Endothelial cell of umbilical vein (primary cell): ENCODE measurements at places on chromosomes 3 and 15.
A peak's percentile ranks its signal among the peaks of the same experiment; 100 is the strongest.

DNA sequence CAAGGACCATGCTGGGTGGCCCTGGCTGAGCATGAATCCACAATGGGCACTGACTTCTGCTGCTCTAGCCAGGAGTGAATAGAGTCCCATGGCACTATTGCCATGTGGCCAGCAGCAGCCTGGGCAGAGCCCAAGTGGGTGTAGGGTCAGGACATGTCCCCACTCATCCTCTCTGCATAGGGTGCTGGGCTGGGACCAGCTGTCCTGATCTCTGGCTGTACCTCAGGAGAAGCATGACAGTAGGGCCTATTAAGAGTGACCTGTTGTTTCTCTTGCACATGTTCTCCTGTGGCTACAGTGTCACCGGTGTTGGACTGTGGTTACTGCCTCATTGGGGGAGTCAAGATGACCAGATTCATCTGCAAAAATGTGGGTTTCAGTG, 46.9 kb downstream of the DLEC1 start:
- no peak for DNase-seq

DNA sequence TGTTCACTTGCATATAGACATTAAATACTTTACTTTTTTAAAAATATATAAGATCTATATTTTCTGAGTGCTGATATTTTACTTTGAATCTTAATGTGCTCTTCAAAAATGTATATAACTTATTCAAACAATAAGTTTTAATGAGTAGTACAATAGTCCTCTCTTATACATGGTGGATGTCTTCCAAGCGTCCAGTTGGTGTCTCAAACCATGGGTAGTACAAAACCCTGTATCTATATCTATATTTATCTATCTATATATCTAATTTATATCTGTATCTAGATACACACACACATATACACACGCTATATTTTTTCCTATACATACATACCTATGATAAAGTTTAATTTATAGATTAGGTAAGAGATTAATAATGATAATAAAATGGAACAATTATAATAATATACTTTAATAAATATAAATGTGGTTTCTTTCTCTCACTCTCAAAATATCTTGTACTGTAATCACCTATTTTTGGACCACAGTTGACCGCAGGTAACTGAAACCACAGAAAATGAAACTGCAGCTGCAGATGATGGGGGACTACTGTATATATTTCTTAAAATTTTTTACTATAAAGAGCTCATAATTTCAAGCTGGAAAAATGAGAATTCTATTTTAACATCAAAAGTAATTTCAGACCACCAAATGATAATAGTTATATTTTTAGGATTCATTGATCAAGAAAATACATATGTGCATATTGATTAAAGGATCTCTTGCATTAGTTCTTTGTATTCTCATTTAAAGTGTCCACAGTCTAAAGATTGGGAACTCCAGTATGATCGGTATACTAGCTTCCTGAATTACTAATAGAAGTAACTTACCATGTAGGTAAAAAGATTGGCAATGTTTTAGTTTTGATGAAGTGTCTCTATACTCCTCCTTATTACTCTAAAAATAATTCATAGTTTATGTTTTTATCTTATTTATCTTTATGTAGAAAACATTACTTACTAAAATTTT, 215.1 kb upstream of the MLF1 start:
- no peak for DNase-seq

DNA sequence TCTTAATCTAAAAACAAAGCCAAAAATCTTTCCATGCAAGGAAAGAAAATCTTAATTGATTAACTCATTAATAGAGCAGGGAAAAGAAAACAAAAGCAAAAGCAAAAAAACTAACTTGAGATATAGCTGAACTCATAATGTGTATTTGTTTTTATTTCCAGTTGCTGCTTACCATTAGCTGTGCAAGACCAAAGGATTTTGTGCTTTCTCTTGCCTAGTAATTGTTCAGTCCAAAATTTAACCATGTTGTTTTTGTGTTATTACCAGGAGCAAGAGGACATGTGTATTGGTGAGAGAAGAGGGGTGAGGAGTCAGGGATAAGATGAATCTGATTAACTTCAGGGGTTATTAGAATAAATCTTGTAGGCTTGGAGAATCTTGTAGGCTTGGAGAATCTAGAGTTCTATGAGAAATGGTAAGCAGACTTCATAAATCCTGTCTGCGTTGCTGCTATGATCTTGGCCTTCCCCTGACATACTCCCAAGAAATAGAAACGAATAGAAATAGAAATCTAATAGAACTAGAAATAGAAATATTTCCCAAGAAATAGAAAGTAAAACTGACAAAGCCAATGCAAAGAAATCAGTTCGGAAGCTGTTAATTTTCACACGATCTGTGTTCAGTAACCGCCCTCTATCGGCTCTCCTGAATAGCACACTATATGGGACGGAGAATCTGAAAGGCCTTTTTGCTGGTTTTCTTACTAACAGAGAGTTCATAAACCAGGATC, 72.6 kb upstream of the TNFSF10 start:
- peak; percentile 78 for DNase-seq

DNA sequence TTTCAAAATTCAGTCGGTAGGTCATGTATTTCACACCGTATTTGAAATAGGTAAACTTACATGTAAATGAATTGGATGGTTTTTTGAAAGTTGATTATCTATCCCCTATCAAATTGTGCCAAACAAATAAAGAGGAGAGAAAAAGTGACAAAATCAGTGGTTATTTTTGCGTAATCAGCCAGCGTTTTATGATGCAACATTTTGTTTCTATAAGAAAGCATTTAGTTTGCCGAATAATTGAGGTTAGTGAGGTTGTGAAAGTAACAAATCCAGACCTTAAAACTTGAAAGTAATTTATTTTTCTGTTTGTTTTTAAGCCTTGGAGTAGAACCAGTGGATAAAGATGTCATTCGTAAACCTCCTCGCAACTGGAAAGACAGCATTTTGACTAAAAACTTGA, 29.3 kb downstream of the ASTE1 start:
- no peak for DNase-seq

- no peak for DNase-seq
Observed at GRCh38 chr3:127206154-127206553, 13.2 kb downstream of the PRR23E start.

GRCh38 chr3:122635789-122636188, 44.9 kb upstream of the PARP14 start:
- DNase-seq: no peak

DNA sequence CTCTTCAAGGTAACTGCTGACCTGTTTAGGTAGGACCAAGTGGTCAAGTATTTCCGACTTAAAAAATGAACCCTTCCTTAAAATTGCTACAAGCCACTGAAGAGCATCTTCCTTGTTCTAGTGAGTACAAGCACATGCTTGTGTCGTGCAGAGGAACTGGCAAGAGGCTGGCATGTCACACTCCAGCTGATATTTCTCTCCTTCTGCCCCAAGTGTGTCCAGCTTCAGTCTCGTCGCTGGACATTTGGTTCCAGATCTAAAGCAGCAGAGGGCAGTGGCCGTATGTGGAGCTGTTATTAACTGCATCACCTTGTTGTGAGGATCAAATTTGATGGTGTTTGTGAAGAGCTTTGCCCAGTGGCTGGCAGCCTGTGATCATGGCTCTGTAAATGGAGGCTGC, 10.0 kb downstream of the RBP2 start:
- DNase-seq: no peak

GRCh38 chr3:121690777-121691405, 30.2 kb upstream of the HCLS1 start:
- DNase-seq: no peak

DNA sequence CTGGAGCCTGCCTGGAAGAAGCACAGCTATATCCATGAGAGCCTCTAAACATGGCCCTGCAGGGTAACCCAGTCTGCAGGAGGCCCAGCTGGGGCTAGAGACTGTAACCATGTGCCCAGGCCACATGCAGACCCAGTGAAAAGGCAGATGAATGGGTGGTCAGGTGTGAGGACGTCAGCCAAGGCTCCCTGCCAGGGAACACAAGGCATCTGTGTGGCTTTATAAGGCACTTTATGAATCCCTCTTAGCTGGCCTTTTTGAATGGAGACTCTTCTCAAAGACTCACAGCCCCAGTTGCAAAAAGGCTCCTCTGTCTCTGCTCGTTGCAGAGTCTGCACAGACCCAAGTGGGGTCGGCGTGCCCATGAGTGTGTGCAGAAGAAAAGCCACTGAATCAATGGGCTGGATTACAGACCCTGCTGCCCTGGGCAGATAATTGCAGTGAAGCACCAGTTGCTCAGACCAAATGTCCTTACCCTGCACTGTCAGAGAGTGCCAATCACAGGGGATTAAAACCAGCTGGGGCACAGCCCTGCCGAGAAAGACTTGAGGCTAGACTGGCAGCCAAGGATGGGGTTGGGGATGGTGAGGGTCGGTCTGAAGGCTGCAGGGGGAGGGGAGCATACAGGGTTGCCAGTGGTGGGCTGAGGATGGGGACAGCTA, 154.2 kb downstream of the RAB11A start:
- no peak for DNase-seq
